Glutamatergic neuron (in vitro differentiated cells): ENCODE measurements at places on chromosomes 3 and 15. TPM values are rescaled to one million over a fixed set of nuclear protein-coding genes. Genes with fewer than 3 reads are reported as not detected.
A peak's percentile ranks its signal among the peaks of the same experiment; 100 is the strongest.

- no peaks in the 10 kb centered on the region for H3K36me3 ChIP-seq
- H3K4me1 ChIP-seq, result peaks cover 20% of the 10 kb centered on the region
- no peak overlapping the region for H3K4me3 ChIP-seq
- no peak overlapping the region for H3K27ac ChIP-seq
- no peak for DNase-seq
These were observed 97.1 kb upstream of the SNRPA1 start for GRCh38 chr15:101391981-101392640.

DNA sequence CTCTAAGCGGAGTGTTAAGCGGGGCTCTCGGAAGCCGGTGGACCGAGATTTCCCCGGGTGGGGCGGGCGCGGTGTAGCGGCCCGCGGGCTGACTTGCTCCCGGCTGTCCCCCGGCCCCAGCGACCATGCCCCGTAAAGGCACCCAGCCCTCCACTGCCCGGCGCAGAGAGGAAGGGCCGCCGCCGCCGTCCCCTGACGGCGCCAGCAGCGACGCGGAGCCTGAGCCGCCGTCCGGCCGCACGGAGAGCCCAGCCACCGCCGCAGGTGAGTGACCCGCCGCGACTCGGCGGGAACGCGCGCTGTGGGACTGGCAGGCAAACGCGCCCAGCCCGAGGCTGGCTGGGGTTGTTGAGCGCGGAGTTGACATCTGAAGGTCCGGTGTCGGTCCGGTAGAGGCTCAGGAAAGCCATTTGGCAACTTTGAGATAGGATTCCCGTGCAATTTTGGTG, 1.3 kb downstream of the SMC4 start:
- peak overlapping the region; percentile 98 for H3K4me3 ChIP-seq
- peak; percentile 60 for DNase-seq
- peak overlapping the region; percentile 77 for H3K27ac ChIP-seq
- H3K36me3 ChIP-seq, result no peaks in the 10 kb centered on the region
- H3K4me1 ChIP-seq, result peaks cover 11% of the 10 kb centered on the region

DNA sequence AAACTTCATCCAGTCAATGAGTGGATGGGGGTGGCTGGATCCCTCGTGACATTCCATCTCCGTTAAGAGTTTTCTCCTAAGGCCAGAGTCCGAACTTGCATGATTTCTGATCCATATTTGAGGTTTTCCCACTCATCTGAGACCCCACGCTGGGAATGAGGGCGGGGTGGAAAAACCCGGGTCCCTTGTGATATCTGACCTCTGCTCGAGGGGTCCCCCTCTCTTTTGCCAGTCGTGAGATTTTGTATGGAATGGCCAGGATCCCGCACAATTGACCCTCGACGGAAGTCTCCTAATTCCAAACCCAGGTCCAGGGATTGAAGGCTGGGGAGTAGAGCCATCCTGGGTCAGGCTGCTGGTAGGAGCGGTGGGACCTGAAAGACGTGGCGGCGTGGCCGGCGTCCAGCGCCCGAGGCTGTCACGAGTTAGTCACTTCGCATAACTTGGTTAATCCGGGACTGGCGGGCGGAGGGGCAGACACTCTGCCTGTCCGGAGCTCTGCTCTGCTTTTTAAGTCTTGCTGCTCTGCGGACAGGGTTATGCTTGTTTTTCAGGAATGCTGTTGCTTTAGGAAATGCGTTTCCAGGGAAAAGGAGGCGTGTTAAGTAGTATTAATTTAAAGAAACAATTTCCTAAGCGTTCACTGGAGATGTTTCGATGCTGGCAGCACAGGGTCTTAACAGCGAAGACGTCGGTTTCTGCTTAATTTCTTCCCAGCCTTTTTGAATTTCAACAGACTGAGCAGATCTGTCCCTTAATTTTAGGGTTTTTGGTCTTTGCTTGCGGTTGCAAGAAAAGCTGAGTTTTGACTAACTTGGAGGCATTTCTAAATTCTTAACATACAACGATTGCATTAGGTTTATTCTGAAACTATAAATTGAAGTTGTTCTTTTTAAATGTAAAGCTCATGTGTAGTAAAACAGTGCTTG, 69.7 kb upstream of the LRRFIP2 start:
- H3K36me3 ChIP-seq, result no peaks in the 10 kb centered on the region
- peak; percentile 65 for DNase-seq
- peaks cover 12% of the 10 kb centered on the region for H3K4me1 ChIP-seq
- H3K4me3 ChIP-seq, result peak overlapping the region; percentile 97
- peaks cover 8% of the 10 kb centered on the region for H3K27me3 ChIP-seq

The PGBD4 gene
- 1.7 TPM for total RNA-seq

DNA sequence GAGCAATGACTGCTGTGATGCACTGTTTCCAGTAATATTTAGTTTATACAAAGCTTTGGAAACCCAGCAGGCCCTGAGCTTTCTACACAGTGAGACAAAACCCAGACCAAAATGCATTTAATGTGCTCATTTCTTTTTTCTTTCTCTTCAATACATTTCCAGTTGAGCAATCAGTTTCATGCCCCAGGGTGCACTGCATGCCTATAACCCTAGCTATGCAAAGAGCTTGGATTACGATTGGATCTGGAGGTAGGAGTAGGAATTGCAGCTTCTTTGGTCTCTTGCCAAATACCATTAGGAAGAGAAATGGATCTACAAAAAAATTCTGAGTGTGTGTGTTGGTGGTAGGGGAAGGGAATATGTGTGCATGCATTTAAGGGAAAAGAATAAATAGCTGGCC, 1001.4 kb downstream of the SQOR start:
- peaks cover 2% of the 10 kb centered on the region for H3K27me3 ChIP-seq
- H3K27ac ChIP-seq, result peak overlapping the region; percentile 2
- no peaks in the 10 kb centered on the region for H3K36me3 ChIP-seq
- H3K4me3 ChIP-seq, result no peak overlapping the region
- DNase-seq, result no peak

GRCh38 chr15:78065973-78066946, 11.3 kb downstream of the TBC1D2B start:
- DNase-seq, result no peak
- peak overlapping the region; percentile 80 for H3K27ac ChIP-seq
- peak overlapping the region; percentile 56 for H3K4me3 ChIP-seq
- H3K36me3 ChIP-seq, result no peaks in the 10 kb centered on the region
- peaks cover 2% of the 10 kb centered on the region for H3K27me3 ChIP-seq
- H3K4me1 ChIP-seq, result peaks cover 51% of the 10 kb centered on the region
